Body of pancreas (tissue), 4 donors: ENCODE measurements at places on chromosomes 12 and 14.

DNA sequence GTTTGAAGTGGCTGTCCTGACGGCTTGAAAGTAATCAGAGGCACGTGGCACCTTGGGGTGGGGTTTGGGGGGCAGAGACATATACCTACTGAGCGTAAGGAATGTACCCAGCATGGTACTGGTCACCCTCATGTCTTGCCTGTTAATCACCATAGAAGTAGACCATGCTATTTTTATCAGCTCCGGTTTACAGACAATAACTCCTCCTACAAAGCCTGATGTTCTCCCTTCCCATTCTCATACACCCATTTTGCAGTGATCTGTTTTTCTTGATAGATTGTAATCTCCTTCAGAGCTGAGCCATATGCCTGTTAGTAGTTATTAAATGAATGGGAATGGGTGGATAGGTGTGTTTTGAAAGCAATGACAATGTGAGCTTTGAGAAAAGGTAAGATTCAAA lies 10.5 kb downstream of the EVL start:
- no peak for DNase-seq

DNA sequence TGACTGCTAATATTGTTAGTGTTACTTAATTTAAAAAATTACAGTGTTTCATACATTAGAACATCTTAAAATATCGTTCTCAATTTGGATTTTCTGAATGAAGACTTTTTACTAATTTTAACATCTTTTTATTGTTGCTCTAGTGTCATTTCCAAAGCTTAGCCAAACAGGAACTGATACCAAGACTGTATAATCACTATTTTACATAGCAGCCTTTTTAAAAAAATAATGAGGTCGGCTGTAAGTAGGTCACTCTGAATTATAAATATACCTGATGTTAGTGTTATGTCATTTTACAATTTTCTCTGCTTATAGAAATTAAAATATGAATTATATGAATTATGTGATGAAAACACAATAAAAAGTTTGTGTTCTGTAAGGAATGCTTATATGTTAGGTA lies 321.5 kb downstream of the TMEM117 start:
- no peak for DNase-seq

DNA sequence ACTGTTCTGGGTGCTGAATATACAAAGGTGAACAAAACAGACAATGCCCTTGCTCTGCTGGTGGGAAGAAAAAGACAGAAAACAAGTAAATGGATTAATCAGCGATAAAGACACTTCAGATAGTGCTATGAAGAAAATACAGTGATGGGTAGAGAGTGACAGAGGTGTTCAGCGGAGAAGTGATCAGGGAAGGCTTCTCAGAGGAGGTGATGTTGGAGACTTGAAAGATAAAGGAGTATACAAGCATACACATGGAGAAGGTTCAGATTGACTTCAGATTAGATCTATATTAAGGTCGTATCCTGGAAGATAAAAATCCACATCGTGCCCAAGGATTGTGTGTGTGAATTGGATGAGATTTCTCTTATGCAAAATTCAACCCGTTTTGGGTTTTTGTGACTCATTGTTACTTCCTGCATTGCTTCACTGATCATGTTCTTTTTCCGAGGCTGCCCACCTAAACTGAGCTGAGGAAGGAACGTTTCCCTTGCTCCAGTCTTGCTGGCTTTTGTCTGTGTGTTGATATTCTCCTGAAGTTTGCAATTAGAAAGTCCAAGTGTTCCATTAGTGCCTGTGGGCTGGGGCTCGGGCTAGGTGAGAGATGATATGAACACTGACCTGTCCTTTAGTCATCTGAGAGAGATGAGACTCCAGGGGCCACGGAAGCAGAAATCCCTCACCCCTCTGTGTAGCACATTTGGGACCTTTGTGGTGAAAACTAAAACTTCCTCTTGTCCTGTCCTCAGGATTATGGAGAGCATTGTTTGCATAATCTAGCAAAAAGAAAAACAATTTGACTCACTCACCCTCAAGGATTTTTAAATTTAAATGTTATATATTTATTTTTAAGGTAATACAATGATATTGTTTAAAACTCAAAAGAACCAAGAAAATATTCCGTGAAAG lies 27.6 kb downstream of the PLXNC1 start:
- no peak for DNase-seq

DNA sequence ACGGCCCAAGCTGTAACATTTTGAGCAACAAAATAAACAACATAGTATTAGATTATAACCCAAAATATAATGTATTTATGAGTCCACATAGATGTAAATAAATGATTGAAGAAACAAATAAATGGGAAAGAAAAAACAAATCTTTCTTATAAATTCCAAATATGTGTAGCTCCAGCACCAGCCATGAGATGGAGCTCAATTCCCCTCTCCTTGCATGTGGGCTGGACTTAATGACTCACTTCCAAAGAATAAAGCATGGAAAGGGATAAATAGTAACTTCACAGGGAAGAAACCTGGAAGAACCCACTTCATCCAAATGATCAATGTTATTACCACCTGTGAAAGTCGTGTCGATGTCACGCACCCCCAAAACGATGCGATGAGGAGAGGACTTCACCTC lies 158.8 kb downstream of the RPAP3 start:
- no peak for DNase-seq

DNA sequence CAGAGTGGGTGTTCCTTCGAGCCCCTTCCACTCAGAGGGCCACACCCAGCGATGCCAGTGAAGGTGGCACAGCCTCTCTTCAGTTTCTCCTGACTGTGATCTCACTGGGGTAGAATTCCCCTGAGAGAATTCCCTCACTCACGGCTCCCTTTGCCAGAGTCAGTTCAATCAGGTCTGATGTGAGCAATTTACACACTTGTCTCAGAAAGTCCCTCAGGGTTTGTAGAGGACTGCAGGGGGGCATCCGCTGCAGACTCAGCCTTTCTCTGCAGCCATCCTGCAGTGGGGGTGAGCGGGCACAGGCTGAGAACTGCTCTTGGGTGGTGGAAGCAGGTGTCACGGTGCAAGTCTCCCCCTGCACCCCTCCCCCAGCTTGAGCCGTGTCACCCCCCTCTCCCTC lies 205.4 kb upstream of the PRMT8 start:
- DNase-seq = no peak

DNA sequence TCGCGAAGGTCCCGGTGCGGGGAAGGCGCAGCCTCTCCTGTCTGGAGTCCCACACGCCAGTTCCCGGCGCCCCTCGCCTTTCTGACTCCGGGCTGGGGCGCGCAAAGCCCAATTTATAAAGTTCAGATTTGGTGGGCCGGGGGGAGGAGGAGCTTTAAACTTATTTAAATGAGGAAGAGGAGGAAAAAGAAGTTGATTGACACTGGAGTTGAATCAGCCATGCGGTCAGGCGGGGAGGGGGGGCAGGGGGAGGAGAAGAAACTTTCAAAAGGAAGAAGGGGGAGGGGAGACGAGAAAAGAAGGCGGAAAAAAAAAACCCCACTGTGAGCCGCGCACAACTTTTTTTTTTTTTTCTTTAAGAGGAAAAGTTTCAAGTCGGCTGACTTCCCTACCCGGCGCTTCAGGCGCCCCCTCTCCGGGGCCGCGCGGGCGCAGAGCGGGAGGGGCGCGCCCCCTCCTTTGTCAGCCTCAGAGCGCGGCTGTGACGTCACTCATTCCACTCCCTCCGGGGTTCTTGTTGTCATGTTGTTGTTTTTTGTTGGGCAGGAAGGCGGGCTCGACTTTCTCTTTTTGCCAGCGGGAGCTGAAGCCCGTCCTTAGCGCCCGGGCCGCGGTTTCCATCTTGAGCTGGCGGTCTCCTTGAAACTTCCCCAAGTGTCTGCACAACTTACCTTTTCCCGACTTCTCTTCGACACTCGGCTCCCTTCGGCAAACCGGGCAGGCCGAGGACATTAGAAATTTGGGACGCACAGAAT lies at the start of gene ZFP36L1:
Gene ZFP36L1 (minus strand): TSS at position 89 of the 755 bp plus-strand sequence. CDS start 129 bp downstream, outside the sequence.
- peak; percentile 95 for DNase-seq

GRCh38 chr14:92903359-92903758 lies 19.6 kb upstream of the CHGA start:
- DNase-seq = no peak

- no peak for DNase-seq
These were observed 31.4 kb downstream of the NCKAP5L start for GRCh38 chr12:49796606-49797448.

- no peak for DNase-seq
These were observed 538 bp upstream of the TIGAR start for GRCh38 chr12:4320497-4320852.

GRCh38 chr14:29028973-29029582 lies 262.5 kb downstream of the FOXG1 start:
- peak; percentile 18 for DNase-seq

DNA sequence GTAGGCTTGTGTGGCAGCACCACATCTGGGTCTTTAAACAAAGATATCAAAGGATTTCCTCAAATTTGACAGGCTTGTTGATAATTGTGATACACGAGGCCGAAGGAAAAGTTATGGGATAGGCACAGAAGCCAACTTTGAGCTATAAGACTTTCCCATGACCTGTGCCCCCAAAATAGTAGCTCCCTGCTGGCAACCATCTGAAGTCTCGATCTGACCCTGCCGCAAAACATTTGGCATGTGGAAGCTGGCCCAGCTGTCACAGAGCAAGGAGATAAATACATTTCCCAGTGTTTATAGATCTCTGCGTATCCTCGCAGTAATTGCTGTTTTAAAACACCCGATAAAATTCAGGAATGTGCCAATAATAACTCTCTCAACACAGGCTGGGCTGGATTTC lies 26.4 kb upstream of the RGS6 start:
- no peak for DNase-seq

DNA sequence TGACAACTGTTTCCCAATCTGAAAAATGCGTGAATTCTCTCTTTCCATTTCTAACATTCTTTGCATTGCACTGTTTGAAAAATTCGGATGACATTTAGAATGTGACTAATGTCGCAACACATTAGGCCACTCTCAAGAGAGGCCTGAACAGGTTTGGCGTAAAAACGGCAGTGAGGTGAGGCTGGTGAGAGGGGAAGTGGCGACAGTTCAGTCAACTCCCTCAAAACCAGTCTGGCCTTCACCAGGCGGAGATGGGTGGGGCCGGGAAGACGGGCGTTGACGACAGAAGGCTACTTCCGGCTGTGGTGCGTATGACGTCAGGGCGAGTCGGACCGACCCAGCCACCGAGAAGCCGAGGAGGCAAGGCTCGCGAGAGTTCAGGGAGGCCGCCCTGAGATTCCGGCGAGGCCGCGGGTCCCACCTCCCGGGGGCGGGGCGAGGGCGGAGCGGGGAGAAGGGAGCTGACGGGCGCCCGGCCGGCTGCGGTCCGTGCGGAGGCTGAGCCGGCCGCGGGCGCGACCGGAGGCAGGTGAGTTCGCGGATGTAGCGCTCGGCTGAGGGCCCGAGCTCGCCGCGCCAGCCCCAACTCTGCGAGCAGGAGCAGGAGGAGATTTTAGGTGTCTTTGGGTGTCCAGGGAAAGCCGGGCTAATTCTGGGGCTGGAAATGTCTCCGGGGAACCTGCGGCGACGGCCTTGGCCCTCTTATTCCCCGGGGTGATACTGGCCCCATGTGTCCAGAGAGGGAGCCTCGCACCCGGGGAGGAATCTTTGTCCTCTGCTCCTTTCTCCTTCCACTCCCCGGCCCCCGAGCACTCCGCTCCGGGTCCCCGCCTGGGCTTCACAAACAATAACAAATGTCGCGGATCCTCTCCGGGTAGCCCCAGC lies at the start of gene STK38L:
Gene STK38L (plus strand): TSS at position 483 of the 885 bp plus-strand sequence. CDS start 53,435 bp downstream, outside the sequence.
- peak; percentile 98 for DNase-seq

DNA sequence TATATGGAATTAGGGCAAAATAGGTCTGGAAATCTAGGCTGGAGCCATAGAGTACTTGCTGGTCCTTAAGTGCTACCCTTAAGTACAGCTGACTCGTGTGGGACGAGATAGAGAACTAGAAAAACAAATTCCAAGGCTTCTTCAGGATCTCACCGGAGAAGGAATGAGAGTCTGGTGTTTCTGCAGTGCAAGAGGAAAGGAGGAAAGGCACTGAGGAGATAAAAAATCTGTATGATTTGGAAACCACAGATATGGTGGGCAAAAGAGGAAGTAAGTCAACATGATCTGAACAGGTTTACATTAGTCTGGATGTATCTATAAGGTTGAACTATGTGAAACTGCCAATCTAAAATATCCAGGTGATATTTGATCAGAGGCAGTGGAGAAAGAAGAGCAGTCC lies 134.4 kb upstream of the SOX5 start:
- no peak for DNase-seq

DNA sequence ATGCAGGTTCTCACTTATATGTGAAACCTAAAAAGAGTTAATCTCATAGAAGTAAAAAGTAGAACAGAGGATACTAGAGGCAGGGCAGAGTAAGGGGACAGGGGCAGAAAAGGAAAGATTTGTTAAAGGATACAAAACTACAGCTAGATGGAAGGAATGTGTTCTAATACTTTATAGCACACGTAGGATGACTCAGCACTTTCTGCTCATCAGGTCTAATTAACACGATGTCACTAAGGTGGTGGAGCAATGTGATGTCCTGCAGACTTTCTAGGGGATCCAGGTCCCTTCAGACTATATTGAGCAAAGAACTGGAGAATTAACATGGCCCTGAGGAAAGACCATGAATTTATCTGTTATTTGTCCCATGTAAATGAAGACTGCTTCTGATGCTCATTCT lies 80.8 kb upstream of the CMKLR1 start:
- no peak for DNase-seq

DNA sequence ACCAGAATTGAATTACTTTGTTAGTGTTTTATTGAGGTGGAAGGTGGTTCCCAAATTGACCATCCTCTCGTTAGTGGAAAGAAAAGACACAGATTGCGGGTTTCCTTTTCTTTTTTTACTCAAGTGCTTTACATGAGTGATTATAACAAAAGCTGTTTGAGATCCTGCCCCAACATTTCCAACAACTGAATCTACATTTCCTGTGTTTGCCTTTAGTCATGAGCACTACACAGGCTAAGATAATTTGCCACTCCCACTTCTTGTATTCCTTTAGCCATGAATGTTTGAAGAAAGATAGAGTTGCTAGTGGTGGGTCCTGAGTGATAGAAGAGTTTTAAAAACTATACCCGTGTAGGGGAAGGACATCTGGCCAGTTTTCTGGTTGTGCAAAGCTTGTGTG lies 16.0 kb downstream of the RERGL start:
- DNase-seq = no peak

DNA sequence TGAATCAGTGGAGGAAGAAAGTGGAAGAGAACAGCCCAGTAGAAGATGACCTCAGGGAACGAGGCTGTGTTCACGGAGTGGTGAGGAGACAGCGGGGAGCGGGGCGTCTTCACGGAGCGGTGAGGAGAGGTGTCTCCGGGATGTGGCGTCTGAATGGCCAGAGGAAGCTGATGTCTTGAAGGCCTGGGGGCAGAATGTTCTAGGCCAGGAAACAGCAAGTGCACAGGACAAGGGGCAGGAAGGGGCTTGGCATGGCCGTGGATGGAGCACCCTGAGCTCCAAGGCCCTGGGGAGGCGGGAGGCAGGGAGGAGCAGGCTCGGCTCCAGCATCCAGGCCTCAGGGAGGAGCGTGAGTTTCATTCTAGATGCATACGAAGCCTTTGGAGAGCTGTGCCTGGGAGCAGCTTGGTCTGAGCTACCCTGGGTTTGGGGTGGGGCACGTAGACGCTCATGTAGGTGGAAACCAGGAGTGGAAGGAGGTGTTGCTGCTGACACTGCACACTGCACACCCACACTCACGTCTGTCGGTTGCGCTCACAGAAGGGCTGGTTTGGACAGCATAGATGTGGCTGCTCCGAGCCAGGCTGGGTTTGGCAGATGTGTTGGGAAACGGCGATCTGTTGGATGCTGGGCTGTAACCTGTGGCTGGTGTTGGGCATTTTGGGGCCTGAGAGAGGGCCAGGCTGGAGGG lies 131.6 kb downstream of the ADGRD1 start:
- no peak for DNase-seq

GRCh38 chr12:74896186-74896585 lies 313.5 kb downstream of the KCNC2 start:
- no peak for DNase-seq

GRCh38 chr12:51702587-51702986 lies 111.6 kb downstream of the SCN8A start:
- no peak for DNase-seq
